ENCODE measurements at places on chromosomes 7 and 10.

DNA sequence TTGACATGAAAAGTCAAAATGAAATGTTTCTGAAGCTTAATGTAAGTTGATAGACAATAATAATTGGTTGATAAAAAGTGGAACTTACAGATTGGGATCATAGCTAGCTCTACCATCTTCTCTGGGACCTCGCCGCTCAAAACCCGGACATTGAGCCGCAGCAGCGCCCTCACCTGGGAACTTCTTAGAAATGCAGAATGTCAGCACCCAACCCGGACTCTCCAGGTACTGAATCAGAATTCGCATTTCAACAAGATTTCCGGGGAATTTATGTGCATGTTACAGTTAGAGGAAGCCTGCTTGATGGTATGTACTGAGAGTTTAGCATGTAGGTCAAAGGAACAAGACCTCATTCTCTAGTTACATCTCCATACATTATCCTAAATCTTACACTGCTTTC is 36.7 kb upstream of the ABLIM1 start:
- no peak for DNase-seq

- DNase-seq = no peak
These were observed 311.4 kb upstream of the LRGUK start for GRCh38 chr7:133815611-133816210.

DNA sequence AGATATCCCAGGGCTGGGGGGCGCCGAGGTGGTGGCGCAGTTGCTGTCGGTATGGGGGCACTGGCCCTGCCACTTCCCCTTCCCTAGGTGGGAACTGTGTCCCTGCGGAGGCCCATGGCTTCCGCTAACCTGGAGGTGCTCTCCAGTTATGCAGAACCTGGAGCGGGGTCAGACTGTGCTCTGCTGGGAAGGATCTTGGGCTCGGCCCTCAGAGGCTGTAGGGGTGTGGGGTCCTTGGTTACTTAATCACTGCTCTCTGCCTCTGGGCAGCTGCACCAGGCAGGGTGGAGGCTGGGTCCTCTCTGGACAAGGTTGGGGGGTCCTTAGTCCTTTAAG is 2.4 kb downstream of the BRI3 start:
- DNase-seq = no peak

DNA sequence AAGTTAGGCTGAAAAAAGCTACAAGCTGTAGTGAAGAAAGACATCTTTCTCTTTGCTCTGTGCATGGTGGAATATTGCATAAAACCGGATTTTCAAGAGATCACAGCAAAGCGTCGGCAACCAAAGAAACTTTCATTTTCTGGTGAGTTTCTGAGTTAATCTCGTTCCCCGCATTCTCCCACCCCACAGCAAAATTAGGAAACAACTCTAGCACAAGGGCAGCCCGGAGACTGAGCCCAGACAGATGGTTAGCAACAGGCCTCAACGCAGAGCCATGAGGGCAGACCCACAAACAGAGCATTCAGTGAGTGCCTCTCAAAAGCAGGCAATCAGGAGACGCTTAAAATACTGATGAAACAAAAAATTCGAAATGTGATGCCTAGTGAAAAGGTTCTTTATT is 396.1 kb upstream of the KLF6 start:
- no peak for DNase-seq

DNA sequence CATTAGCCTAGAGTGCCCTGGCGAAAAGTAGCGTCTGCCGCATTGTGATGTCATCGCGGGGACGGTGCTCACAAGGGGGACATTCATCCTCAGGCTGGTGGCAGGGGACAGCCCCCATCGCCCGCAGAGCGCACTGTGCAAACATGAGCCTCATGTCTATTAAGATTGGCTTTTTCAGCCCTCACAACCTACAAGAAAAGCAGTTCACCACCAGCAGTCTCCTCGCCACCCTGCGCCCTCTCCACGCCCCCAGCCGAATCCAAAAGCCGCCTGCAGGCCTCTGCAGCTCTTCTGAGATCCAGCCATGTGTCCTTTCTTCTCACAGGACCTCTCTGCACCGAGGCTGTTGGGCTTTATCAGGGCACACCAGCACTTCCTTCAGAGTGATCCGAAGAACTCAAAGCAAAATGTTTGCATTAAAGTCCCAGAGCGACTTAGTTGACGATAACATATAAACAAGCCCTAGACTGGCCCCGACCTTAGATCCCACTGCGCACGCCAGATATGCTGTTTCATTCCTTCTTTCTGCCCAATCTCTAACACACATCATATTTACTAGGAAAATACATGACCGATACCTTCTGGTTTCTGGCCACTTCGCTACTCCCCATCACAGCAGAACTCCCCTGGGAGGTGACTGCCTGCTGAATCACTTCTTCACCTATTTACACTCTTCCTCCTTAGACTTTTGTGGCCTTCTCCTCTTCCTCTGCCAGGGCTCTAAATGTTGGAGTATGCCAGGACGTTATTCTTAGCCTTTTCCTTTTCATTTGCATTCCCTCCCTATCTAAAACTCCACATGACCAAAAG is 206.0 kb upstream of the SH2B2 start:
- DNase-seq = no peak

- peak; percentile 55 for DNase-seq
These were observed 1.1 kb upstream of the TRIP6 start for GRCh38 chr7:100865938-100866728.
